ENCODE measurements at places on chromosomes 3 and 15. TPM values are rescaled to one million over a fixed set of nuclear protein-coding genes. Genes with fewer than 3 reads are reported as not detected.

Gene ZNF385D
- 0.40 TPM for total RNA-seq

Gene THPO
- not detected for total RNA-seq

- no peak for DNase-seq
Measured at GRCh38 chr15:76973362-76973743, 21.6 kb upstream of the PSTPIP1 start.

Gene TPRG1
- 4.1 TPM for total RNA-seq

GRCh38 chr15:51202783-51203182 is 108.1 kb upstream of the TNFAIP8L3 start:
- DNase-seq, result no peak

Gene SLC27A2
- total RNA-seq, result 38.3 TPM

- no peak for DNase-seq
Measured at GRCh38 chr3:68664276-68664675, 268.1 kb downstream of the TAFA4 start.

Data from transverse colon (tissue), 4 donors.